ENCODE measurements at places on chromosomes 16 and 17.

GRCh38 chr17:35616536-35616935 lies 29.4 kb downstream of the AP2B1 start:
- ATAC-seq = no peak

DNA sequence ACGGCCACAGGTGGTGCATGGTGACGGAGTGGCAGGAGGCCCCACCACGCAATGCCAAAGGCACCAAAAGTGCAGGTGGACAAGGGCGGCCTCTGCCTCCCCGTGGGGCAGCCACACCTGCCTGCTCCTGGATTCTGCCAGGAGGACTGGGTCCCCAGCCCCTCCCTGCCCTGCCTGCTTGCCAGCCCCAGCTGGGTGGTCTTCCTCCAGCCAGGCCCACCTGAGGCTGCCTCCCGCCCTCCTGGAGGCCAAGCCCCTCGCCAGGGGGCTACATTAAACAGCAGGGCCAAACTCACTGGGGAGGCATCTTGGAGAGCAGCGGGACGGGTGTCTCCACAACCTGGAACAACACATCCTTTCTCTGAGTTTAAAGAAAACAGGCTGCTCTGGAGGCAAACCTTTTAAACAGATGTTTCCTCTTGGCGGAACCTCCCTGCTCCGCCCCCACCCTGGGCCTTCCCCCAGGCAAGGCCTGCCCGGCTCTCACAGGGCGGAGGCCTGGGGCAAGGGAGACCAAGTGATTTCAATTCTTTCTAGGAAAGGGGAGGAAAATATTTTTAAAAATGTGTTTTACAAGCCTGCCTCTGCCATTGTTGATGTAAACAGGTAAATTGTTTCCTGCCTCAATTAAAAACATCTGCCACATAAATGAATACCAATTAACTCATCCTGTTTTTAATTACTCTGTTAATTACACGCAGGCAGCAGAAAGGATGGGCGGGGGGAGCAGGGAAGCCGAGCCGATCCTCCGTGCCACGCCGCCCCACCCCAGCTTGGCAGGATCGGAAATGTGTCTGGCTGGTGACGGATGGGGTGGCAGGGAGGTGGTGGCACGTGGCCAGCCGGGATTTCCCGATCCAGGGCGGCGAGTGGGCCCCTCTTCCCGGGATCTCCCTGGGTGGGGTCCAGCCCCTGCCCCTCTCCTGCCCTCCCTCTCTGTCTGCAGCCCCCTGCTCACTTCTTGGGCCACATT lies 54.4 kb upstream of the PABPN1L start:
- peak; percentile 44 for ATAC-seq

DNA sequence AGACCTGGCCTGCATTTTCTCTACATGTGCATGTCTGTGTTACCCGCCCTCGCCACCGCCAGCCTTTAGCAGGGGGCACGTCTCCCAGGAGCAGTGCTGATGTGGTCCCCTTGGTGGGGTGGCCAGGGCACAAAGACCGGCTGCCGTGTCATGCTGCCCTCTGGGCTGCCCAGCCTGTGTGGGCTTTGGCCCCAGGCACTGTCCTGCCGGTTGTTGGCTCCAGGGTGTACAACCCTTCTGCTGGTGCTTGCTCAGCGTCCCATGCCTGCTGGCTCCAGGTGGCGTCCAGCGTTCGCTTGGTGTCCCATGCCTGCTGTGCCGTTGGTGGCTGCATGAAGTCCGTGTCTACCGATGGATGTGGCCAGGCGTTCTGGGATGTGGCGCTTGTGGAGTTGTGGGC lies 4.1 kb downstream of the BAIAP2 start:
- ATAC-seq = no peak

DNA sequence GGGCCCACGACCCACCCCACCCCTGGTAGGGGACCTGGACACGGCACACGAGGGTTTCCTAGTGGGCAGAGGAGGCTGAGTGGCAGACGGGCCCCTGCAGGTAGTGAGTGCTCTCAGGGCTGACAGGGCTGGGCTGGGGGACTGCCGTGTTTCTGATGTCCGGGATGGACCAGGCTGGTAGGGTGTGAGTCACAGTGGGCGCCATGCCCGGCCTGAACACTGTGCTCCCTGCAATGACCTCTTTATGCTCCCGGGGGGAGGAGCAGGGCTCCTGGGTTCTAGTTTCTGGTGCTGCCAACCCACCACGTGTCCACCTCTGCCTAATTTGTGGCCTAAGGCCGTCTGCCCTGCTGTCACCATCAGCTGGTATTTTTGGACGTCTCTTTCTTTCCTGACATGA lies 26.3 kb downstream of the ARHGAP23 start:
- ATAC-seq = peak; percentile 75

DNA sequence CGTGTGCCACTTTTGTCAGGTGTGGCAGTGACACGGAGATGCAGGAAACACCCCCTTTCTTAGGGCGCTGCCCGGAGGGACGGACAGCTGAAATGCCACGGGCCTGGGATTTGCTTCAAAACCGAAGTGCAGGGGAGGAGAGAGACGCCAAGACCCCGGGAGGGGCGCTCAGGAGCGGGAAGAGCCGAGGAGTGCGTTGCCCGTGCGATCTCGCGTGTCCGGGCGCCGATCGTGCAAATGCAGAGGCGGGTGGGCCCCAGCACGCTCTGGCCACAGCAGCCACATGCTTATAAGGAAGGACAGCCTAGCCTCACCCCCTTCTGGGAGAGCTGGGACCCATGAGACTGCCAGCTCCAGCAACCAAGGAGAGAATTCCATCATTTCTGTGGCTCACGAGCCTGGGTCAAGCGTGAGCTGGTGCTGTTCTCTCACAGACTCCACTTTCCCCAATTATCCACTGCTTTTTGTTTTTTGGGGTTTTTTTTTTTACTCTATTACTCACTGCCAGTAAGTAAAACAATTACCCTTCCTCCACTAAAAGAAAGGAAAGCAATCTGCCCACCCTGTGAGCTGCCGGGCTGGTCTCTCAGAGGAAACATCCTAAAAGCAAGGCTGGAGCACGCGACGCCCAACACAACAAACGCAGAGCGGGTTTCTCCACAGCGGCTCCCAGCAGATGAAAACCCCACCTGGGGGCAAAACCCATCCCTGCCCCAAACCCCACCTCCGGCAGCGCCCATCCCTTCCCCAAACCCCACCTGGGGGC lies 27.2 kb upstream of the C16orf95 start:
- ATAC-seq = no peak

- ATAC-seq = no peak
Observed at GRCh38 chr17:82839617-82840292, at the start of gene ZNF750. ZNF750 (minus strand) TSS chr17:82840022; CDS start chr17:82832454, 7,568 bp downstream.

DNA sequence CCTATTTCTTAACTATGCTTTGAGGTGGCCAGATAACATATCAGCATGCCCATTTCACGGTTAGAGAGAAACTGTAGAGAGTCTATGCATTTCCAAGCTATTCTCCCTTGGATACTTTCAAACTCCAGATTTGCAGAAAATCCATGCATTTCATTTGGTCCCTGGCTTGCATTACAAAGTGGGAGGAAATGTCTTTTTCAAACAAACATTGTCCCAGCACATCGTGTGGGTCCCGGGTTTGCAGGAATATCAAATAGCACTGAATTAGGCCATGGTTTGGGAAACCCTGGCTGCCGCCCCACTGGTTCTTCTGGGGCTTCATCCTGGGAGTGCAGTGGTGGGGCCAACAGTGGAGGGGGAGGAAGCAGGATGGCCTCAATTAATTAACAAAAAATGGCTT lies 171.9 kb downstream of the IRX5 start:
- ATAC-seq = no peak

DNA sequence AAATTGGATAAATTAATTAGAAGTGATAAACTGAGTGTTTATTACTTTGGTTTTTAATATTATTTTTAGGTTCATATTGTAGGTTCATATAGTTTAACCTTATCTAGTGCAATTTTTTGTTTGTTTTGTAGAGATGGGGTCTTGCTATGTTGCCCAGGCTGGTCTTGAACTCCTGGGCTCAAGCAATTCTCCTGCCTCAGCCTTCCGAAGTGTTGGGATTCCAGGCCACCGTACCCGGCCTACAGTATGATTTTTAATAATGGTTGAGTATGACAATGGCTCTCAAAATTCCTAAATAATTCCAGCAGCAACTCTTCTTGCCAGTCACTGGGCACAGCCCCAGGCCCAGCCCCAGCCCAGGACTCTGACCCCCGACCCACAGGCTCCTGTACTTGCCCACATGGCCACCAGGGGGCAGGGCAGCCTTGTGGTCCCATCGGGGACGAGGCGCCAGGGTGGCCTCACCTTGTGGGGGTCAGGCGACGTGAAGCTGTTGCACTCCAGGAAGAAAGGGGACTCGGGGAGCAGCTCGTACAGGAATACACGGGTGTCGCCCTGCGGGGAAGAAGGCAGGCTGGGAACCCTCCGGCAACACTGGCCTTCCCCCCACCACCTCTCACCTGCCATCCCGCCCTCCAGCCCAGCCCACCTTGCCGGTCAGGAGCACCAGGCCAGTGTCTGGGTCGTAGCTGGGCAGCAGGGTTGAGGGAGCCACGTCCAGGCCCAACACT lies 7.9 kb upstream of the PAM16 start:
- peak; percentile 83 for ATAC-seq
